Foreskin melanocyte (primary cell): ENCODE measurements at places on chromosomes 16 and 17.
A peak's percentile ranks its signal among the peaks of the same experiment; 100 is the strongest.

DNA sequence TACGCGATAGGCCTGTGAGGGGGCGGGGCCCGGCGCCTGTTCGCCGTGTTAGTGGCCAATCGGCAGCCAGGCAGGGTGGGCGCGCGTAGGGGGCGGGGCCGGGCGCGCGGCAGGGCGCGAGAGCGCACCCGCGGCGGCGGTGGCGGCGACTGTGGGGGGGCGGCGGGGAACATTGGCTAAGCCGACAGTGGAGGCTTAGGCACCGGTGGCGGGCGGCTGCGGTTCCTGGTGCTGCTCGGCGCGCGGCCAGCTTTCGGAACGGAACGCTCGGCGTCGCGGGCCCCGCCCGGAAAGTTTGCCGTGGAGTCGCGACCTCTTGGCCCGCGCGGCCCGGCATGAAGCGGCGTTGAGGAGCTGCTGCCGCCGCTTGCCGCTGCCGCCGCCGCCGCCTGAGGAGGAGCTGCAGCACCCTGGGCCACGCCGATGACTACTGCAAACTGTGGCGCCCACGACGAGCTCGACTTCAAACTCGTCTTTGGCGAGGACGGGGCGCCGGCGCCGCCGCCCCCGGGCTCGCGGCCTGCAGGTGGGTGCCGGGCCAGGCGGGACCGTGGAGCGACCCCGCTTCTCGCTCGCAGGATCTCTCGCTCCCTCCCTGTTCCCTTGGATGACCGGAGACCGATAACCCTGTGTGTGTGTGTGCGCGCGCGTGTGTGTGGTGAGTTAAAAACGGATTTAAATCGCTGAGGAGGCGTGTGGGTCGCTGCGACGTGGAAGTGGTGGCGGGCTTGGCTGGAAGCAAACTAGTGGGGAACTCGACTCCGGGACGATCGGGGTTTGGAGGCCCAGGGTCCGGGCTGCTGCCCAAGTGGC is at the start of gene NFATC3:
NFATC3 (plus strand) TSS at position 112 of the 813 bp plus-strand sequence; CDS start at position 424, 312 bp downstream.
- peak; percentile 57 for DNase-seq

DNA sequence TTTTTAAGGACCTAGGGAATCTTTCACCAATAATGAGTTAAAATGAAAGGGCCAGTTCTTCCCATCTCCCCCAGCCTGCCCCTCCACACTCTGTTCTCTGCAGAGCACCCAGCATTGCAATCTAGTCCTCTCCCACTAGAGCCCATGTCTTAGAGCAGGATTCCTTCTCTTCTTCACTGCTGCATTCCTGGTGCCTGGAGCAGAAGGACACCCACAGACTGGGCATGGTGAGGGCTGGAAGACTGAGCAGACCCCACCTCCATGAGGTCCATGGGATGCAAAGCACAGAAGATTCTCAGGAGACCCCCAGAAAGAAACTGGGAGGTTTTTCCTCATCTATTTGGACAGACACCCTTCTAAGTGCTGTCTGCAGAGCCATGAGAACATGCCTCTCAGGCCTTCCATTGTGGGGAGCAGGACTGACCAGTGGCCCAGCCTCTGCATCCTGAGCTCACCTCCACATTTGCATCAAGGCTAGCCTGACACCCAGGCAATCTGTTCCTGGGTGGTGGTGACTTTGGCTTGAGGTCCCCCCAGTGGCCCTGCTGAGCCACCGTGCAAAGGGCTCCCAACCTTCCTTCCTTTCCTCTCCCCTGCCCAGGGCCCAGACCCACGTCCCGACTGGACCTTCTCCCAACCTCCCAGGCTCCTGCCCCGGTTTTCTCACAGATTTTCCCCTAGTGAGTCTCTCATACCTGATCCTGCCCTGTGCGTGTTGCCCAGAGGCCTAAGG is 74.2 kb upstream of the ZNF469 start:
- no peak for DNase-seq

DNA sequence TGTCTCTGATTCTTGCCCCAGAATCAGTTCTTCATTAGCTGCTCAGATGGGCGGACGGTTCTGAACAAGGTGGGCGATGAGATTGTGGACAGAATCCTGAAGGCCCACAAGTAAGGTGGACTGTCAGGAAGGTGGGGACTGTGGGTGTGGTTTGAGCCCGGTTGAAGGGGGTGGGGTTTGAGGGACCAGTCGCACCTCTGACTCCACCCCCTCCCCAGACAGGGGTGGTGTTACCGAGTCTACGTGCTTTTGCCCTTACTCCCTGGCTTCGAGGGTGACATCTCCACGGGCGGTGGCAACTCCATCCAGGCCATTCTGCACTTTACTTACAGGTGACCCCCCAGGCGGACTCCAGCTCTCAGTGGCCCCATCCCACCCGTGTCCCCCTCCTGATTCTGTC is 11.3 kb downstream of the PLD2 start:
- DNase-seq = no peak

DNA sequence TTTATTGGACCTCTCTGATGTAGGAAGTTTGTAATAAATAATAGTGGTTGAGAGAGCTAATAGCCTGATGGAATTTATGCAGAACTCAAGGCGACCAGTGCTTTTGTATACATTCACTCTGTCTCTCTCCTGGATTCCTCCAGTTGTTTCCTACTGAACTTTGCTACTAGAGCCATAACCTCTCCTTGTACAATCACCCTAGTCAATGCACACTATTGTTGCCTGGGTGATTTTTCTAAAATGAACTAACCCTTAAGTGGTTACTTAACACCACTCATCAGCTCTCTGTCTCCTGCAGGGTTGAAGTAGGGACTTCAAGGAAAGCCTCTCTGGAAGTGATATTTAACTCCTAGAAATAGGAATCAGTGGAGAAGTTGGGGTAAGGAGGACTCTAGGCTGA is 9.7 kb downstream of the PHKB start:
- no peak for DNase-seq
